ENCODE measurements at places on chromosomes 16 and 17.

DNA sequence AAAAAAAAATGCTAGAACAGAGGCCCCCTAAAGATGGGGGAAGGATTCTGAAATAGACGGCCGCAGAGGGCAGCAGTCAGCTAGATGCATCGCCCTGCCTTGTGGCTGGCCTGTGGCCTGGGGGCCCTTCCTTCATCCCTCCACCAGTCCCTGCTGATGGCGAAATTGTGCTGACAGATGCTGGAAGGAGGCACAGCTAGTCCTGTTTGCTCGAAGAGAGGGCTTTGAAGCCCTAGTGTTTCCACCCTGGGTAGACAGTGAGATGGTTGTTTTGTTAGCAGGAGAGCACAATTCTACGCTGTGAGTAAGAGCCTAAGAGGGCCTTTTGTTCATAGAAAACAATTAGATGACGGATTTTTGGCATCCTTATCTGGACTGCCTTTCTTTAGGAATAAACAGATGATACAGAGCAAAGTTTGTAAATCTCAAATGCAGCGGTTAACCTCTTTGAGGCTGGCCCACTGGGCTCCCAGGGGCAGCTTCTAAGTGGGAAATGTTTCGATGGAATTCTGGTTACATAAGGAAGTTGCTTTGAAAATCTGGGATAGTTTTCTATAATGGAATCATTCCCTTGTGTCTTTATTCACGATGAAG lies 23.0 kb downstream of the VPS35L start:
- no peak for DNase-seq

- DNase-seq = peak; percentile 69
Measured at GRCh38 chr17:27760069-27760885, 40.1 kb downstream of the NOS2 start.

DNA sequence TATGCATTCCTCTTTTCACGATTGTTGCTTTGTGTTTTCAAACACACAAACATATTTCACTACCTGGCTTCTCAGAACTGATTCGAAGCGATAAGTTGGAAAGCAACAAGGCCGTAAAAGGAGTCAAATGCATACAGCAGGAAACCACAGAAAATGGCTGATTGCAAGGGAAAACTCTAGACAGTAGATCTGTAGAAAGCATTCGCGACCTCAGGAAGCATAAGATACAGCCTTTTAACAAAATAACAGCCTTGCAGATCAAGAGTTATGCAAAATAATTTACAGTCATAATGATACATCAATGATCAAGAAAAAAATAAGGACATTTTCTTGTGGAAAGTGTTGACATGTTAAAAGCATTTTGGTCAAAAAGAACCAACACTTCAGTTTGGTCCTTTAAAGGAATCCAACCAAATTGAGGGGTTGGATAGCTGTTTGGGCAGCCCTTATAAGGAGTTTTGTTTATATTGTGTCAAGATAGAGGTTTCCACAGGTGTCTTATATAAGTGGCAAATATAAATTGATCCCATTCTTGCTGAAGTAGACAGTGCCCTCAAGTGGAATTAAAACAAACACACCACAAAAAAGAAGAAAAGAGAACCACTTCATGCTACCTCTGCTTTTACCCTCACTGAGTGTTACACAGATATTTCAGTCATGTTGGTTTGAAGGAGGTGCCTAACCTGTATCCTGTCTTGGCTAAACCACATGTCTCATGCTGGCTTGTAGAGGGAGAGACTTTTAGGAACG lies 5.5 kb downstream of the CYLD start:
- DNase-seq = peak; percentile 52

DNA sequence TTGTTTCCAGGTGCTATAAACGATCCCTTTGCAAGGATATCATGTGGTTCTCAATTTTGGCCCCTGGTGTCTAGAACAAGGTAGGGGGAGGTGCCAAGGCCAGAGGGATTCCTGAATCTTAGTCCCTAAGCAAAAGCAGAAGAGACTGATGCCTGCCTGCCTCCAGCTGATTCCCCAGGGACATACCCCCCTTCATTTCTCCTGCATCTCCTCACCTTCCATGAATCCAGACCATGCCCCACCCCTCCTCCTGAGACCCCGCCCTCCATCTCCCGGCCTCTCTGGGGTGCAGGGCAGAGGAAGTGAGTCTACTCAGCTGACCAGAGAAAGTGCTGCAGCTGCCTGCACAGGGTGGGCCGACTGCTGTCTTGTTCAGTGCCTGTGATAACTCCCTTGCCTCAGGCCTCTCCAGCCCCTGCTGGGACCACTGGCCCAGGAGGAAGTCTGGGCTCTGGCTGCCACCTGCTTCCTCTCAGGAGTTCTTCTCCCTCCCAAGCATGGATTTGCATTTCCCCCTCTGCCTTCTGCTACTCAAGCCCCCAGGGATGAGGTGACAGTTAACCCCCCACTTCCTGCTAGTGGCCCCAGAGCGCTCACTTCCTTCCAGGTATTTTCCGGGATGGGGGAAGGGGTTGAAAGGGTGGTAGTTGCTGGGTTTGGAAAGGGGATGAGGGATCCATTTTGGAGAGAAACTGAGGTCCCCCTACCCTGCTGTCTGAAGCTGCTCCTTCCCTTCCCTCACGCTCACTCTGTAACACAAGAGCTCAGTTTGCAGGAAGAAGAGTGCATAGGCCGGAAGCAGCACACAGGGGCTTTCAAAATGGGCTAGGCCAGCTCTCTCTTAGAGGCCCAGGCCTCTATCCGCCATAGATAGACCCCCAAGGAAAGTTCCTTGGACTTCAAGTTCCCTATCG lies 10.5 kb upstream of the TSPOAP1 start:
- DNase-seq = peak; percentile 13

GRCh38 chr16:8158051-8158450 lies 432.3 kb downstream of the TMEM114 start:
- DNase-seq = no peak

GRCh38 chr17:79113699-79114457 lies 39.3 kb downstream of the ENGASE start:
- no peak for DNase-seq

GRCh38 chr16:22174642-22175041 lies 12.3 kb downstream of the SDR42E2 start:
- no peak for DNase-seq

DNA sequence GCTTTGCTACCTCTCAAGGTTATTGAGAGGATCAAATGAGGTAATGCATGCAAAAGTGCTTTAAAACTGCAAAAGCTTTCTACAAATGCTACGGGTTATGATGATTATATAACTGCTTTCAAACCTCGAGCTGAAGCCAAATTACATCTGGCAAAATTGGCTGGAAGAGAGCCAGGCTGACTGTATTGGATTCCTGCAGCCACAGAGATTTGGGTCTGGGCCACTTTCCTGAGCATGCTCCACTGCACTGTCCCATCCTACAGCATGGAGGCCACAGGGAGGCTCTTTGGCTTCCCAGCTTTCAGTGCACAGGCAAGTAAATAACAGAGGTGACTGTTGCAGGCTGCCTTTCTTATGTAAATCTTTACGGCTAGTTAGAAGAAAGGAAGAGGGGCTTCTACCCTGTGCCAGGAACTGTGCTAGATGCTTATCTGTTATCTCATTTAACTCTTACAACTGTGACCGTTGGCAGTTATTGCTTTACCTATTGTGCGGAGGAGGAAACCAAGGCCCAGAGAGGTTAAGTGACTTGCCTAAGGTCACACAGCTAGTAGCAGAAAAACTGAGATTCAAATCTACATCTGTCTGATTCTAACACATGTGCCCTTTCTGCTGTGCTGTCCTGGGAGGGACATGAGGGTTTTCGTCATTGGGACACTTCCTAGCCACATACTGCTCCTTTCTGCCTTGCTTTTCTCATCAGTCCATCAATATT lies 121.8 kb downstream of the SPACA3 start:
- no peak for DNase-seq

GRCh38 chr17:62653826-62654761 lies 26.6 kb downstream of the MRC2 start:
- no peak for DNase-seq

- DNase-seq = no peak
Measured at GRCh38 chr17:21164216-21164615, 37.5 kb downstream of the DHRS7B start.

All from dermis blood vessel endothelial cell (primary cell).